ENCODE measurements at places on chromosomes 5 and 9. TPM values are rescaled to one million over a fixed set of nuclear protein-coding genes. Genes with fewer than 3 reads are reported as not detected.

Gene ADAMTS2
- not detected for total RNA-seq

Gene TPPP
- 0.40 TPM for total RNA-seq

Gene CDO1
- total RNA-seq, result 0.36 TPM

Gene SLC6A19
- total RNA-seq, result not detected

DNA sequence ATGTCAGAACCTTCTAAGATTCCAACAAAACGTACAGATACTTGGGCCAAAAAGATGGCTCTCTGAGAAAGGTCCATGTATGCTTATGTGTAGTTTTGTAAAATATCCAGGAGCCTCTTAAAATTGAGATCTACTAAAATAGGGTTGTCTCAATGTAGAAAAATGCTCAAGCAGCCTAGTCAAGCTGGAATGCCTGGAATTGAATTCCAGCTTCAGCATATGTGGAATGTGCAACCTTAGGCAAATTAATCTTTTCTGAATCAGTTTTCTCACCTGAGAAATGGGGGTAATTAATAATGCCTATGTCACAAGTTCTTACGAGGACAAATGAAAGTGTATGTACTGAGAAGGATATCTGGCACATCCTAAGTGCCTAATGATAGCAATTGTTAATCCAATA is 662.4 kb downstream of the DTWD2 start:
- no peak for DNase-seq

GRCh38 chr5:6804766-6805501 is 91.7 kb downstream of the TENT4A start:
- DNase-seq, result no peak

GRCh38 chr9:23412458-23412857 is 413.6 kb downstream of the ELAVL2 start:
- DNase-seq, result no peak

DNA sequence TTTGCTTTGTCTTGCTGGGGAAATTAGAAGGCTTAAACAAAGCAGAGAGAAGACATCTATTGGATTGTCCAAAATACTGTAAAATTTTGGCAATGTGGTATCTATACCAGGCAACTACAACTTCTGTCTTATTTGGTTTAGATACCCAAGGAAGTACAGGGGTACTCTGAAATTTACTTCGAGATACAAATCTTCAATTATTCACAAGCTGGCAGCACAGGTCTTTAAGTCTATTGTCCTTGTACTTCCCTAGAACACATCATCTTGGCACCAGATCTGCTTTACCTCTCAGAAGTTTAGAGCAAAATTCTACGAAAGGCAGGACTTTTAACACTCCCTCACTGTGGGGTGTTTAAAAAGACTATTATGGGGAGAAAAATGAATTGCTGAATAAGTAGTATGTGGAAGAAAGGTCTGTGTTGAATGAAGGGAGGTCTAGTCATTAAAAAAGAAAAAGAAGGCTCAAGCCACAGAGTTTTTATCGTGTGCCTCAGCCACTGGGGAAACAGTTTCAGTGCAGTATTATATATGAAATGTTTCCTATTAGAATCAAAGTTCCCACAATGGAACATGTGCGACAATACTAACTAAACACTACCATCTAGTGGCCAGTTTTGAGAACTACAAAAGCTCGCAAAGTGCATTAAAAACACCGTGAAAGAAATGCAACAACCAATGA is 93.7 kb downstream of the PDE4D start:
- no peak for DNase-seq

DNA sequence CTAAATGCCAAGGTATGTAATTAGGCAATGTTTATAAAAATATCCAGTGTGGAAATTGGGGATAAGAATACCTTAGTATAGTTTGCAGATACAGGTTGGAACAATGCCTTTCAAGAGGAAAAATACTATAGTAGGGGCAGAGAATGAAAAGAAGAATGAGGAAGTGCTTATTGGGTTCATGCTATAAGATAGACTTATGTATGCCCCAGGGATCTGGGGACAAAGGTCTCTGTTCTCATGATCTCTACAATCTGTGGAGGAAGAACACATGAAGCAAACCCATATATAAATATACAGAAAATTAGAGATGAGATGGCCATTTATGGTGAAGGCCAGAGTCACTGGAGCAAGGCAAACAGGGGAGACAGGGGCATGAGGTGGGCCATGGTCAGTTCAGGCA is 106.5 kb upstream of the DAB2 start:
- no peak for DNase-seq

- DNase-seq, result no peak
Measured at GRCh38 chr9:37198831-37199230, 78.5 kb downstream of the ZCCHC7 start.

GRCh38 chr5:126354012-126354857 is 69.0 kb upstream of the GRAMD2B start:
- no peak for DNase-seq

DNA sequence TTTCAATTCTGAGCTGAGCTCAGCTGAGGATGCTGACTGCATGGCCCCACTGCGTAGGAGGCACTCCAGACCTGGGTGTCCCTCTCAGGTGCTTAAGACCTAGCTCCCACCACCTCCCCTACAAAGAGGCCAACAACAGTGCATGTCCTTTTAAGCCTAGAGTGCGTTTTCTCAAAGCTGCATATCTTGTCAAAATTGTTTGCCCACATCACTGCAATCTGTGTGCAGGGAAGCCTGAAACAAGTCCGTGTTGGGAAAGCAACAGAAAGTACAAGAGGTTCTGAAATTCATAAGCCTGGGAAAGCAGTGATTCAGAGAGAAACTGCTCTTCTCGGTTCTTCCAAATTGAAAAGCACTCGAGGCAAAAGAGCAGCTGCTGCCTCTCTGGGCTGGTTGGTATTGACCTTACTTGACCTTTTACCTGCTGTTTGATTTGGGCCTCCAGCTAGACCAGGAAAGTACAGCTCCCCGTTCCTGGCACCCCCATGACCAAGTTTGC is 238.4 kb downstream of the NR2F1-AS1 start:
- DNase-seq, result no peak

- DNase-seq, result no peak
Measured at GRCh38 chr5:175788155-175788787, 83.1 kb upstream of the CPLX2 start.

DNA sequence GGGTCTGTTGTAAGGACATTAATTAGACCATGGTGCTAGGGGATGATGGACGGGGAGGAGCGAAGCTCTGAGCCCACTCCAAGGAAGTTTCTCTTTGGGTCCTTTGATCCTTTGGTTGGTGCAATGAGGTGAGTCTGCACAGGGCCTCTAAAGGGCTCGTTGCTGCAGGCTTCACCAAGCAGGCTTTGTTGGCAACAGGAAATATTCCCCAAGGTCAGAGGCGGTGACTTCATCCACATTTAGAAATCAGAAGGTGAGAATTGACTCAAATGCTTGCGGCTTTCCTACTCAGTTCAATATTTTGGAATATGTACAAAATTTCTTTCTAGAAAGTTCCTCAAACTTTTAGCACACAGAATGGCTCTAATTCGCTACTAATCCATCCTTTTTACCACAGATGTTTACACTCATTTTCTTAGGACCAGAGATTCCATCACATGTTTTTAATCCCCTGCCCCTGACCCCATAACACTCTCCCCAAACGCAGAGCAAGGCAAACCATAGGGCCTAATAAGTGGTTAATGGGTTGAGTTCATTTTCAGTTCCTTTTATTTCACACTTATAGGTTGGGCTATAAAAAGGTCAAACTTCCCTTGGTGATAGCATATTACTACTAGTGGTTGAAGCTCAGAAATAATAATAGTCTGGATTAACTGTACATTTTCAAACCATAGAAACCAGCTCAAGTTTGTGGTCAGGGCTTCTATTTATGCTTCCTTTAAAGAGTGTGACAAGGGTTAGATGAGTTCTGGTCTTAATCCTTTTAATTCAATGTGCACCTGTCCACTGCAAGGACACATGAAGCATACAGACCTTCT is 37.3 kb upstream of the TMEM252 start:
- DNase-seq, result no peak

- no peak for DNase-seq
Measured at GRCh38 chr5:57831932-57832331, 349.3 kb upstream of the ACTBL2 start.

- DNase-seq, result peak; percentile 85
Measured at GRCh38 chr5:150412319-150413175, at the start of gene CD74. Gene CD74, minus strand, starts transcription at chr5:150412910. Its CDS starts 161 bp downstream, at chr5:150412749.

DNA sequence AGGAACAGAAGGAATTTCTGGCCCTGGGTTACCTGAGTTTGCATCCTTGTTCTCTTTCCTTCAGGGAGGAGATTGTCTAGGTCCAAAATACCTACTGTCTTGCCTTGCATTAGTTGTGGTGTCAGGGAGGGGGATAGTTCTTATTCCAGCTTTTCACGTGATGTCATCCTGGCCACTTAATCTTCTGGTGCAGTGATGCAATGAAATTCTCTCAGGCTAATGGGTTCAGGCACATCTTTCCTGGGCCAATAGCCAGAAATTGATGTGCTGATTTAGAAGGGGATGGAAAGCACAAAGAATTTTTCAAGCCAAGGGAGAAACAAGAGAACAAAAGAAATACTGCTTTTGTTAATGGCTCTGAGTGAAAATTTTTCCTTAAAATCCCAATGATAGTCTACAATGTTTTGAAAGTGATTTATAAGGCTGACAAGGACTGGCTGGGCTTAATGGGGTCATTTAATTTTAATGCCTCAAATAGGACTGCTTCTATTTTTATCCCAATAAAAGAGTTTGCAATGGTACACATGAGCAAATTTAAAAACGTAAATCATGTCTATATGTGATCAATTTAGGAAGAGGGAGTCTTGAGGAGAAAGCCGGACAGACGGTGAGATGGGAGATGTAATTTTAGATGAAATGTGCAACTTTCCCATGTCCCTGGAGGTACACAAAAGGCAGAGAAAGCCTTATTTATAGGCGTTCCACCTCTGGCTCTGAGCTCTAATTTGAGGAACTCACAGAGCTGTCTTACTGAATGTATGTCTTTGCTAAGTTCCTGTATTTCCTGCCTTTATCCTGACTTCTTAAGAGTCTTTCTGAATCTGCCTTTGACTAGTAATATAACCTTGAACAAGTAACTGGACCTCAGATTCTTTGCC is 89.3 kb upstream of the SV2C start:
- DNase-seq, result no peak
